ENCODE measurements at places on chromosomes 7 and 10. TPM values are rescaled to one million over a fixed set of nuclear protein-coding genes. Genes with fewer than 3 reads are reported as not detected.

Gene EXOC6
- total RNA-seq = 16.6 TPM

DNA sequence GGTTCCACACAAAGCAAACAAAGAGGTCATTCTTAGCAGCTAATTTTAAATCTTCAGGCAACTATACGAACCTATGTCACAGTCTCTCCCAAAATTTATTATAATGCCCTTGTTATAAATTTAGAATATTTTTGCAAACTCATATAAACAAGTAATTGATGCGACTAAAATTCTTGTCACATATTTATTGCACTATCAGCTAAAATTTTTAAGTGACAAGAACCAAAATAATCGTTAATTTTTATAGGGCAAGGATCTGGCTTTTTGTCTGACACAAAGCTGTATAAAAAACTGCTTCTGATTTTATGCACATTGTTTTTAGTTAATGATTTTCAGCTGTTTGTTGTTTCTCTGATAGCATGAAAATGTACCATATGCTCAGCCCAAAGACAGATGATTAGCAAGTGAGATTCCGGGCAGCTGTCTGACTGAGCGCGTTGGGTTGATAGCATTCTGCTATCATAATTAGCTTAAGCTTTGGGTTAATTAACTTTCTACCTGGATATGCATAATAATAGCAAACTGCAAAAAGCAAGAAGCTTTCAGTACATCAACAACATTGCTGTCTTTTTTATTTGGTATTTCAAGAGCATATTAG, 136.0 kb downstream of the MGMT start:
- H3K4me3 ChIP-seq = no peak overlapping the region
- no peak overlapping the region for H3K27ac ChIP-seq
- H3K36me3 ChIP-seq = no peaks in the 10 kb centered on the region

DNA sequence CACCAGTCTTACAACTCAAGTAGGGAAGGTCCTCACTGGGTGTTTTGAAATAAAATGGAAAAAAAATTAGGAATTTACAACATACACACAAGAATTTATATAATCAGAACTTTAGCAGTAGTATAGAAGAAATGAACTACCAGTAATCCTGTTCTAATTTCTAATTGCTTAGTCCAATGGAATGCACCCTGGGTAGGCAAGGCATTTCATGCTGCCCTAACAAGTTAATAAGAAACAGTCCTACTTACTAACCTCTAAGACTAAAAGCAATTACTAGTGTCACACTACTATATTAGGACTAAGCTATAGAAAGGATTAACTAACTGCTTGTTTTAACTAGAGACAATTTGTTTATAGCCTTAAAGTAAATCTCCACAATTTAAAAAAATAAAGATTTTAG, 158.1 kb downstream of the BTAF1 start:
- no peak overlapping the region for H3K4me3 ChIP-seq
- no peaks in the 10 kb centered on the region for H3K27me3 ChIP-seq
- no peak overlapping the region for H3K27ac ChIP-seq
- peaks cover 20% of the 10 kb centered on the region for H3K4me1 ChIP-seq

DNA sequence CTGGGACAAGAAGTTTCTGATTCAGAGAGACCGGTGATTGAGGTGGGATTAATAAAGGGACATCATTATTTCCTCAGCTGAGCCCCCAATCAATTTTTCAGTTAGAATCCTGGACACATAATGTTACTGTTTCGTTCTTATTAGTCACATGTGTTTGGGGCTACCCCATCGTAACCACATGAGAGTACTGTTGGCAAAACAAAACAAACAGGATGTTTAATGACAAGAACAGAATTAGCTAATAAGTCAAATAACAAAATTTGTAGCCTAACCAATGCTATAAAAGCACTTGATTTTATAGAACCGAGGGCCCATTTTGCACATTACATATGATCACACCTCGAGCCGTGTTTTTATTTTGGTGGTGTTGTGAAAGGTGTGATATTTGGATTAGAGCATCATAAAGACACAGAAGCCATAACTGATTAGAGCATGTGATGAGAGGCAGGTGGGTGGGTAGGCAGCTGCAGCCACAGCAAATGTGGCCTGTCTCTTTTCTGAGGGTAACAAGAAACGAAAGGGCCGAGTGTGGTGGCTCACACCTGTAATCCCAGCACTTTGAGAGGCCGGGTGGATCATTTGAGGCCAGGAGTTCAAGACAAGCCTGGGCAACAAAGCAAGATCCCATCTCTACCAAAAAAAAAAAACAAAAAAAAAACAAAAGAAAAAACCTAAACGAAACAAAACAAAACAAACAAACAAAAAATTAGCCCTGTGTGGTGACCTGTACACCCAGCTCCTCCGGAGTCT, 1.8 kb upstream of the VWC2 start:
- H3K36me3 ChIP-seq = no peaks in the 10 kb centered on the region
- H3K4me3 ChIP-seq = no peak overlapping the region
- peaks cover 31% of the 10 kb centered on the region for H3K27me3 ChIP-seq
- DNase-seq = no peak
- H3K27ac ChIP-seq = no peak overlapping the region

DNA sequence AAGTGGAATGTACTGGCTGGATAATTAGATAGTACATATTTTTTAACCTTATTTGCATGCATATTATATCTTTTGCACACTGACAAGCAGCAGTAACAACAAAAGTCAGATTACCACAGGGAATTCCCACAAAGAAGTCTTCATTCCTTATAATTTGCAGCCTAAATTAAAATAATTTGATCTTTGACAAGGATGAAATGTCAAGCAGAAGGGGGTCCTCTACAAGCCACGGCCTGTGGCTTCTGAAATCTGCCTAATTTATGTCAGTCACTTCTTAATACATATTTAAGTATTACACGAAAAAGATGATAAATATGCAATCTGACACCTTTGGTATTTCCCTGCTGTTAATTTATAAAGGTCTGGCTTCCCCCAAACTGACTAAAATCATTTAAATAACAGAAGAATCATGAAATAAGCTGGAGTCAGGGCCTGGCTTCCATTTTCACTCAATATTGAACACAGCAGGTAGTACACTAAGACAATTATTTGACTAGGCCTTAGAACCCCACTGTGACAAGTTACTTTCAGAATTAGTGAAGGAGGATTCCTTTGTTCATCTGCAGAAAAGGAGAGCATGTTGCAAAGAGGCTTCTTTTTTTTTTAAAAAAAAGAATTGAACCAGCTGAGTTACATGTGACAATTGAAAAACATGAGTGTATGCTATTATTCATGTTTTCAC, 351.1 kb upstream of the ETV1 start:
- no peak overlapping the region for H3K4me3 ChIP-seq
- no peaks in the 10 kb centered on the region for H3K36me3 ChIP-seq
- no peaks in the 10 kb centered on the region for H3K4me1 ChIP-seq
- H3K27me3 ChIP-seq = no peaks in the 10 kb centered on the region
- no peak overlapping the region for H3K27ac ChIP-seq
- no peak for DNase-seq
